ENCODE measurements at places on chromosomes 13 and 19.

- DNase-seq = no peak
These were observed 1616.2 kb upstream of the SPRY2 start for GRCh38 chr13:81957121-81957520.

DNA sequence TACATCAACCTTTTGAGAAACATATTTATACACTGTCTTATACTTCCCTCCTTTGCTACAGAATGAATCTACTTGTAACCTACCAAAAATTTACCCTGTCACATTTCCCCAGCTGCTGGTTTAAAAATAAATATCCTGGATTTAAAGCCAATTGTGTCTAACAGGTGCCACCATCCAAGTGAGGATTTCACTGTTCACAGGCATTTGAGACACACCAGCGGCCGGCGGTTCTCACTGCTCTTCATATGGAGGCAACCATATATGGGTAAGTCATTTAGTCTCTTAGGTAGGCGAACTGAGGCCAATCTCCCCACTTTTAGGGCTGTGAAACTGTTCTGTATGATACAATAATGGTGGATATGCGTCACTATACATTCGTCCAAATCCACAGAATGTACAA, 26.2 kb downstream of the SLC25A30 start:
- DNase-seq = no peak

DNA sequence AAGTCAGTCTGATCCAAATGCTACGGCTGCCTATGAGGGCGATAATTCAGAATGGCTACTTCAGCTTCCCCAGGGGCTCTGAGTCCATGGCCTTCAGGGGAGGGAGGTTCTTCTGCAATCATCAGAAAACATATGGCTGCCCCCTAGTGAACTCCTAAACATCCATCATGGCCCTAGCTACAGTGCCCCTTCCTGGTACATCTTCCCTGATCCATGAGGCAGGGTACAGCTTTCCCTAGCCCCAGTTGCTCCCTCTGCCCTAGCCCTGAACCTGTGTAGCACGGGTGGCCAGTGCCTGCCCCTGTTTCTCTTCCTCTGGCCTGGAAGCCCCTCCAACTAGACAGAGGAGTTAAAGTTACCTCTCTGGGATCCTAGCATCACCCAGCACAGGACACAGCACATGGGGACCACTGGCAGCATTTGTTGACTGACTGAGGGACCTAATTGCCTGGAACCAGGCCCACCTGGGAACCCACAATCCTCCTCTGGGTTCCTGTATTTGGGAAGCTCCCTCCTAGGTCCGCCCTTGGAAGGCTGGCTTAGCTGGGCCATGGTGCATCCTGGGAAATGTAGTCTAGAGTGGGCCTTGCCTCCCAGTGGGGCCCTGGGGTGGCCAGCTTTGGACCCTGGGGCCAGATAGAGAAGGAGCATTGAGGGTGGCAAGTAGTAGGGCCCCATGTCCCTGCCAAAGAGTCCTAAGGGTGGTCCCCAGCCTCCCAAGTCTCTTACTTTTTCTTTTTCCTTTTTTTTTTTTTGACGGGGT, 17.7 kb upstream of the SEMA6B start:
- no peak for DNase-seq

DNA sequence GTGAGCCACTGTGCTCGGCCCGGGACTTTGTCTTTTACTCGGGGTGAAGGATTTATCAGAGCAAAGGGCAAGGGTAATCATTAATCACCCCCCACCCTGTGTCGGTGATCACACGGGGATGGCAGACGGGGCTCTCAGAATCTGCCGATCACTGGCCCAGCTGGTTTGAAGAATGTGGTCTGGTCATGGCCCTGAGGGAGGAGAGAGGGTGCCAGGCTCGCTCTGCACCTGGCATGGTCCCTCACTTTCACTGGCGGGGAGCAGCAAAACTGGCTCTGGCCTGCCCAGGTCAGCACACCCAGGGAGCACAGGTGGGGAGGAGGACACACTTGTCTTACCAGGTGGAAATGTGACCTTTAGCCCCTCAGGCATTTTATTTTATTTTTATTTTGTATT, 10.2 kb downstream of the REEP6 start:
- no peak for DNase-seq

GRCh38 chr13:31328549-31329235, 128.9 kb downstream of the B3GLCT start:
- DNase-seq = no peak

- no peak for DNase-seq
These were observed 19.0 kb downstream of the PNPLA6 start for GRCh38 chr19:7554565-7554964.

- no peak for DNase-seq
These were observed 22.5 kb downstream of the CAB39L start for GRCh38 chr13:49421391-49421790.

DNA sequence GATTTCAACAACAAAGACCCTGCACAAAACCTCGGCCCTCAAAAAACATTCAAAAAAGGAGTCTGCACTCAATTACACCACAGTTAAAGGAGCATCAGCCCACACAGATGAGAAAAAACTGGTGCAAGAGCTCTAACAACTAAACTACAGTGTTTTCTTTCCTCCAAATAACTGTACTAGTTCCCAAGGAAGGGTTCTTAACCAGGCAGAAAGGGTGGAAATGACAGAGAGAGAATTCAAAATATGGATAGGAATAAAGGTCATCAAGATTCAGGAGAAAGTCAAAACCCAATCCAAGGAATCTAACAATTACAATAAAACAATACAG, 176.4 kb upstream of the TRPC4 start:
- no peak for DNase-seq

DNA sequence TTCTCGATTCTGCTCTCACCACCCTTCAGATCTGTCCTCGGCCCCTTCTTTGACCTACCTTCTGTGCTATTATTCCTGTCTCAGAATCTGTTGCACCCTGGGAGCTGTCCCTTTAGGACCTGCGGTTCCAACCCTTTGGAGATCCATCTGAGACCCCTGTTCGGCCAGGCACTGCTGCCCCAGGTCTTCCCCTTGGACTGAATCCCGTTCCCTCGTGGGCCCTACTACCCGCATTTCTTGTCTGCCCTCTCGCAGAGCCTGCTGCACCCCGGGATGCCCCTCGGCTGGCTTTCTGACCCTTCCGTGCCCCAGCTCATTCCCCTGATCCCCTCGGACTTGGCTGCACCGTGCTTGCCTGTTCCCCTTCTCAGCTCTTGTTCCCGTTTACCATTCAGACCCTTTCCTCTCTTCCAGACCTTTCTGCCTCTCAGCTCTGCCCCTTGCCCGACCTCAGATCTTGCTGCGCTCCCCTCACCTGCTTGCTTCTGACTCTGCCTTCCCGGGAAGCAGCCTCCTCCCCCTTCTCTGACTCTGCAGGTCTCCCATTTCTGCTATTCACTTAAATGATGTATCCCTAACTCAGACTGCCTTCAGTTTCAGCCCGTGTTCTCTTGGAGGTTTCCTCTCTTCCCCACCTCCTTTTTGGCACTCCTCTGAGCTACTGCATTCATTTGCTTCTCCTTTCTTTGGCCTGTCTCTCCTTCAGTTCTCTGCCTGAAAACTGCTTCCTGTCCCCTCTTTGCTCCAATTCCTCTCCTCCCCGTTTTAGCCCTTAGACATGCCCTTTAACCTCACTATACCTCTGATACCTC, 1.1 kb downstream of the ARHGAP35 start:
- no peak for DNase-seq

GRCh38 chr13:105598529-105598928, 936.9 kb downstream of the EFNB2 start:
- DNase-seq = no peak

- no peak for DNase-seq
These were observed 642.3 kb downstream of the TBC1D4 start for GRCh38 chr13:74839656-74840055.

DNA sequence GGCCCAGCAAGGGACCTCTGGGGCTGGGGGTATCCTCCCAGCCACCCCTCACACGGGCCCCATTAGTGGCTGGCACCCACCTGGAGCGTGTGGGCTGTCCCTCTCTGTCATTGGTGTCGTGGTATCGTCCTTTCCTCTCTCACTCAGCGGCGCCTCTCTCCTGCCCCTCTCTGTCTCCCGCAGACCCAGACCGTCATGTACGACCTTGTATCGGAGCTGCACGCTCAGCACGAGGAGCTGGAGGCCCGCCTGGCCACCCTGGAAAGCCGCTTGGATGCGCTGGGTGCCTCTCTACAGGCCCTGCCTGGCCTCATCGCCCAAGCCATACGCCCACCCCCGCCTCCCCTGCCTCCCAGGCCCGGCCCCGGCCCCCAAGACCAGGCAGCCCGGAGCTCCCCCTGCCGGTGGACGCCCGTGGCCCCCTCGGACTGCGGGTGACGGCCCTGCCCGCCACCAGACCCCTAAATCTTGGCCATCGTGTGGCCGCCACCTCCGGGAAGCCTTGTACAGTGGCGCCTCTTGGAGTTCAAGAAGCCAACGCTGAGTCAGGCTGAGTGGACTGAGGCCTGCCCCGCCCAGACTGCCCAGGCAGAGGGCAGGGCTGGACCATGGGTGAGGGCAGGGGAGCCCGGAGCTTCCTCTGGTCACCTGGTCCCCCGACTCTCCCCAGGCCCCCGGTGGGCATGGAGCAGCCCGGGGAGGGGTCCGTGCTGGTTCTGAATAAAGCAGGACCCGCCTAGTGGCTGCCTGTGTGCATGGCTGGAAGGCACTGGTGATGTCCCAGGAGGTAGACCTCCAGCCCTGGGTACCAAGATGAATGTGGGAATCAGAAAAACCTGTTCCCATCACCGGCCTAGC, 9.8 kb upstream of the ARRDC2 start:
- no peak for DNase-seq

DNA sequence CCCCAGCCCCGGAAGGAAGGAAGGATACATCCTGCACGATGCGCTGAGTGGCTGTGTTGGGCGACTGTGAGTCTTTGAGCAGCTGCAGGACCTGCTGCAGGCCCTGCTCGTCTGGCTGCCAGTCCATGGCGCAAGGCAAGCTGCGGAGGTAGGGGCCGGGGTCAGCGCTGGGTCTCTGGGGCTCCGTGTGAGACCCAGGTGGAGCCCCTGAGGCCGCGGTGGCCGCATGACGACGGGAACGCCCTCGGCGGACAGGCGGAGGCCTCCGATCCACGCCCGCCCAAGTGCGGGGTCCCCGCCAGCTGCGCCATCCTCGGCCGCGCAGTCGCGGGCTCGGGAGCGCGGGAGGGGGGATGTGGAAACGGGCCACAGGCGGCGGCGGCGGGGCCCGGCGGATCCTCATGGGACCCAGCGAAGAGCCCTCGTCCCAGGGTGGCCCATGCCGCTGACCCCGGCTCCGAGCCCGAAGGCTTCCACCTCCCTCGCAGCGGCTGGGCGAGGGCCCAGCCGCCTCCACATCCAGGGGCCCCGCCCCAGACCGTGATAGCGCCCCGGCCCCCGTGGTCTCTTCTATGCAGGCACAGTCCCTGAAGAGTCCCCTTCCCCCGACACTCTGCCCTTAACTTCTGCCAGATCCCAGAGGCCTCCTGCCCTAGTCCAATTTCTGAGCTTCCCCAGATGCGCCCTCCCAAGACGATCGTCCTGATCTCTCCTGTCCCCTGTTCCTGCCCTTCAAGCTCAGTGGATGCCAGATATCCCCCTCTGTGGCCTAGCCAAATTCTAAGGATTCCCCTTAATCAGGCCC, 2.7 kb downstream of the TNPO2 start:
- DNase-seq = no peak

GRCh38 chr13:95256091-95256490, 45.2 kb downstream of the ABCC4 start:
- DNase-seq = no peak

DNA sequence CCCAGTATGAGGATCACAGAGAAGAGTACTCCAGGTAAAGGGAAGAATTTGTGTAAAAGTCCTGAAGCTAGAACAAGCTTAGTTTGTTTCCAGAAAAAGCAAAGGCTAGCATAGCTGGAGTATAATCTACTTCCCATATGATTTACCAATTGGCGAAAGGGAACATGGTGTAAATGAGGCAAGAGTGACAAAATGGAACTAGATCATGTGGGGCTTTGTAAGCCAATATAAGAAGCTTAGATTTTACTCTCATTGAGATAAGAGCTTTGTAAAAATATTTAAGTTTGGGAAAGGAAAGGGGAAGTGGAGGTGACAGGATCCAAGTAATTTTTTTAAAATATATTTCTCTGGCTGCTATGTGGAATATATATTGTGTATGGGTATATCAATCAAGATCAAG, 234.9 kb downstream of the KCTD12 start:
- DNase-seq = no peak

- DNase-seq = no peak
These were observed 944.8 kb upstream of the PCDH9 start for GRCh38 chr13:68174893-68175292.

GRCh38 chr19:7505288-7505681, 10.6 kb upstream of the ZNF358 start:
- DNase-seq = no peak

GRCh38 chr19:43779820-43780219, 953 bp downstream of the KCNN4 start:
- no peak for DNase-seq

DNA sequence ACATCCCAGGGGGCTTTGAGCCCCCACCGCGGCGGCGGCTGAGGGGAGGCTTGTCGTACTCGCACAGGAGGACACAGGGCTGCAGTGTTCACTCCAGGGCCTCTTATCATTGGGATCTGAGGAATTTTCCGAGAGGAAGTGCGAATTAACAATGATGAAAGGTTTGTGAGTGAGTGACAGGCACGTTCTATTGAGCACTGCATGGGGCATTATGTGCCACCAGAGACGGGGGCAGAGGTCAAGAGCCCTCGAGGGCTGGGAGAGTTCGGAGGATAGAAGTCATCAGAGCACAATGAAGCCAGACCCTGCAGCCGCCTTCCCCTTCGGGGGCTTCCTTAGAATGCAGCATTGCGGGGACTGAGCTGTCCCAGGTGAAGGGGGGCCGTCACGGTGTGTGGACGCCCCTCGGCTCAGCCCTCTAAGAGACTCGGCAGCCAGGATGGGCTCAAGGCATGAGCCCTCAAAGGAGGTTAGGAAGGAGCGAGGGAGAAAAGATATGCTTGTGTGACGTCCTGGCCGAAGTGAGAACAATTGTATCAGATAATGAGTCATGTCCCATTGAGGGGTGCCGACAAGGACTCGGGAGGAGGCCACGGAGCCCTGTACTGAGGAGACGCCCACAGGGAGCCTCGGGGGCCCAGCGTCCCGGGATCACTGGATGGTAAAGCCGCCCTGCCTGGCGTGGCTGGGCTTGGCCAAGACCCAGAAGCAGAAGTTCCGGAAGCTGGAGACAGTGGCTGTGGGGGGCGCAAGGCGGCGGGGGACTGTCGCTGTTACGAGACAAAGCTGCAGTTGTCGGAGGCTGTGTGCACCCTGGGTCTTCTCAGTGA, 53.9 kb downstream of the MCF2L start:
- no peak for DNase-seq

GRCh38 chr13:113147206-113147605, 11.2 kb upstream of the PROZ start:
- DNase-seq = no peak

- DNase-seq = no peak
These were observed at the start of gene ZNF844 for GRCh38 chr19:12064590-12065538. TSS of gene ZNF844 (plus strand) at chr19:12064731. CDS start at chr19:12064874, 143 bp downstream.

- no peak for DNase-seq
These were observed 200.2 kb downstream of the SPRY2 start for GRCh38 chr13:80140685-80141084.

- no peak for DNase-seq
These were observed 151.6 kb upstream of the FREM2 start for GRCh38 chr13:38535261-38535660.

- DNase-seq = no peak
These were observed 302.9 kb downstream of the DCT start for GRCh38 chr13:94176561-94176960.

GRCh38 chr13:42880056-42880605, 98.7 kb downstream of the FAM216B start:
- DNase-seq = no peak
